Fibroblast of skin of left quadriceps (primary cell): ENCODE measurements at places on chromosomes 5 and 9.

- DNase-seq, result no peak
Observed at GRCh38 chr9:122186777-122187470, 27.2 kb downstream of the MORN5 start.

DNA sequence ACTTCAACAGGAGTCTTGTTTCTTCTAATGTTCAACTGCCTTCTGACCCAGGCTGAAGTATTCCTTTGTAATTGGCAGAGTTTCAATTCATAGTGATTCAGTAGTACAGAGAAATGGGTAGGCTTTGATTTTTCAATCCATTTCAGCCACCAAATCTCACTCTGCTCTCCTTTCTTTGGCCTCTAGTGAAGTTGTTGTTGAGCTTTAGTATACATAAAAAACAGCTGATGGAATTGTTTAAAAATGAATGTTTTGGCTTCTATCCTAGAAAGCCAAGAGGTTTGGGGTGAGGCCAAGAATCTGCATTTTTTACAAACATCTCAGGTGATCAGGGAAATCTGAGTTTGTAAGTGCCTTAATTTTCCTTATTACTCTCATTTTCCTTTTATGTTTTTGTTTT, 182.9 kb upstream of the MAP1B start:
- no peak for DNase-seq

GRCh38 chr9:82436475-82436874, 447.9 kb downstream of the SPATA31D1 start:
- DNase-seq, result no peak

DNA sequence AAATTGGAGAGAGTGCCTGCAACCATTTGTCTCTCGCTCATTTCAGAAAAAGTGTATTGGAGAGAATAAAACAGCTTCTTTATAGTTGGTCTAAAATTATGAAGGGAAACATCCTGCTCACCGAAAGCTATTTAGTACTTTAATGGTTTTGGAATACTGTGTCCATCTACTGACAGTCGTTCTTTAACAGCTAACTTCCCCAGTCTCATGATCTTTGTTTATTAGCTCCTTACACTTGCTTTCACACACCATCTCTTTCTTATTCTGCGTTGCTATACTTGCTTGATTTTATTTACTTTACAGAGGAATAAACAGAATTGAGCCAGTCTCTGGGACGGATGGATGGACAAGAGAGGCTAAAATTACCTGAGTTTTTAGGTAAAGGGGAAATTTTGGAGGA, 229.3 kb downstream of the CCDC171 start:
- no peak for DNase-seq

DNA sequence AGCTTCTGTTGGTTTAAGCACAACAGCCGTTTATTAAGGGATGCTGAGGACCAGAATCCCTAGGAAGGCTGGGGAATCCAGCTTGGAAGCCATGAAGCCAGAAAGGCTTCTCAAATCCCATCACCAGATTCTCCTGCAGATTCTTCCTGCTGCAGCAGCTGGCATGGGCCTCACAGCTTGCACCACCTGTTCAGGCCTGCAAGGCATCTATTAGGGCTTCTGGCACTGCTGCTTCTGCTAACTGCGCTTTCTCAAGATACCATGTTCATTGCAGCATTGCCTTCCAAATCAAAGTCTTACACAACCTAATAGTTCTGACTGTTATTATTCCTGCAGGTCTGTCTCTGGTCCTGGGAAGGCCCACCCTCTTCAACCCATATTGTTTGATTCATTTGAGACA, 51.2 kb upstream of the ZNF366 start:
- no peak for DNase-seq

DNA sequence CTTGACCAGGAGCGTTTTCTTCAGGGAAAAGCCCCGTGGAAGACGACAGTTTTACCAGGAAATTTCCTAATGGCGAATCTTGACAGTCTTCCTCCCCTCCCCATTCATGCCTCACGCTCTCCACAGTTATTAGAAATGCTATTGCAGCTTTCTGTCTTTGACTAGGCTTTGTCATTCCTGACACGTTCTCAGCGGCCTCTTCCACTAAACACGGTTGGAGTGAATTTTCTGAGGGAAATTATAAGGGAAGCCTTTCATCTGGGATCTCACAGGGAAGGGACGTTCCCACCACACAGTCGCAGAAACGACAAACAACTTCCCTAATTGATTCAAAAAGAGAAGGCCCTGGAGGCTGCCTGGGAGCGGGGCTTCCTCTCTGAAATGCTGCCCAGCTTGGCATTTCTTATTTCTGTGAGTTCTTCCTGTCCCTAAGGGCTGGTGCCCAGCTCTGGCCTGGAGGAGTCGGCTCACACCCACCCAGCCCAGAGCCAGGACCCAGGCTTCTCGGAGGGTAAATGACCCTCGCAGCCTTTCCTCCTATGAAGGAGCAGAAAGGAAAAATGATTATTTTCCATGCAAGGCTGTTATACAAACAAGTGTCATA, 57.1 kb upstream of the PPP1R26 start:
- DNase-seq, result no peak
